ENCODE measurements at places on chromosomes 7 and 10.

DNA sequence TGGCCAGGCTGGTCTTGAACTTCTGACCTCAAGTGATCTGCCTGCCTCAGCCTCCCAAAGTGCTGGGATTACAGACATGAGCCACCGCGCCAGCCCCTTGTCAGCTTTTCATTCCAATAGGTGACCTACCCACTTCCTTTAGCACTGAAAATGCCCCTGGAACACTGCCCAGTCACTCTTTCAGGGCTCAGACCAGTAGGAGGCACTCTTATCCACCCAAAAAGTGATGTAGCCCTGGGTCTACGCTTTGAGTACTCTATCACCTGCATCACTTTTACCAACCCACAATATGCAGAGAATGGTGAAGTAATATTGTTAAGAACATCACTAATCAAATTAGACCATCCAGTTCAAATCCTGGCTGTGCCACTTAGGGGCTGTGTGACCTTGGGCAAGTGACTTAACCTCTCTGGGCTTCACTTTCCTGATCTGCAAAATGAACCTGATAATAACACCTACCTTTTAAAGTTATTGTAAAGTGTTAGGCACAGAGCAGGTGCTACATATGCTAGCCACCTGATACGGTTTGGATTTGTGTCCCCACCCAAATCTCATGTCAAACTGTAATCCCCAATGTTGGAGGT is 5.2 kb downstream of the CALN1 start:
- no peak for DNase-seq

GRCh38 chr10:120946497-120946896 is 95.3 kb downstream of the WDR11 start:
- no peak for DNase-seq

- DNase-seq, result peak; percentile 17
These were observed at the start of gene SMURF1 for GRCh38 chr7:99143853-99144672. Gene SMURF1 (minus strand): TSS chr7:99144108. CDS start chr7:99143780, 328 bp downstream.

- DNase-seq, result peak; percentile 58
These were observed 915.4 kb upstream of the AUTS2 start for GRCh38 chr7:68682910-68683309.

DNA sequence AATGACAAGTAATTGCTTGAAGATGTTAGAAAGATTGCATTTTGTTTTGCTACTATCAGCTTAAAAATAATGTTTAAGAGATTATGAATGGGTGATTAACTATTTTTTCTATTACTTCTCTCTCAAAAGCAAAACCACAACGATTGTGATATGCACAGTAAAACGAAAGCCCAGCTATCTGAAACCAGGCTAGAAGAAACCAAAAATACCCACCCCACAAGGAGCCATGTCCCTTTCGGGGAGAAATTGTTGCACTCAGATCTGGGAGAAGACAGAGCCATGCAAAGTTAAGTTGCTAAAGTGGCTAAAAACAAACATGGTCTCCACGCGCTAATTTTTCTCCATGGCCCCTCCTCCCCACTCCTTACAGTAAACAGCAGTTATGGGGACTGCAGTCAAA is 173.6 kb downstream of the RPS24 start:
- DNase-seq, result no peak

GRCh38 chr7:3412871-3413270 is 111.8 kb downstream of the SDK1 start:
- no peak for DNase-seq

DNA sequence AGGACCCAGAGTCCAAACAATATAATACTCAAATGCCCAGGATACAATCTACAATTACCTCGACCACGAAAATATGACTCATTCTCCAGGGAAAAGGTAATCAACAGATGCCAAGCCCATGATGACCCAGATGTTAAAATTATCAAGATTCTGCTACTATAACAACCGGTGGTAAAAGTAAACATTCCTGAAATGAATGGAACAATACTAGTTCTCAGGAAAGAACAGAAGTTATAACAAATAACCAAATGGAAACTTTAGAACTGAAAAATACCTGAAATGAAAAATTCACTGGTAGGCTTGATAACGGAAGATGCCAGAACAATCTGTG is 34.1 kb upstream of the GUSB start:
- DNase-seq, result no peak

DNA sequence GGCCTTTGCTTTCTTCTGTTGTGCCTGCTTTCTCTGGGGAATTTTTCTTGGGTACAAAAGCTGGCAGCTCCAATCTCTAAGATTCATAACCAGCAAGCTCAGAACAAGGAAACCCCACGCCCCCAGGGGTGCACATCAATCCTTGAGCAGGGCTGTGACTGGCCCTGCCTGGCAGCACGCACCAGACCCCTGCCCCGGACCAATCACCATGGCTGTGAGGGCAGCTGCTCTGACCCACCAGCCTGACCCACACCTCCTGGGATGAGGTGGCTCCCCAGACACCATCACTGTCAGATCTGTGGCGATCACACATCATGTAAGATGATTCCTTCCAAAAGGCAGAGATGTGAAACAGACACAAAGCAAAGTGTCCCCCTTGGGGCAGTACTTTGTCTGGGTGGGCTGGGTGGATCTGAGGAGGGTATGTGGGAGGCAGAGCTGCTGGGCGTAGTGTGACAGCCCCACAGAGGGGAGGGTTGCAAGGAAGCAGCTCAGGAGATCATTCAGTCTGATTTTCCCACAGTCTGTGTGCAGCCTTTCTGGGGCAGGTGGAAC is 175.5 kb upstream of the SHH start:
- no peak for DNase-seq

DNA sequence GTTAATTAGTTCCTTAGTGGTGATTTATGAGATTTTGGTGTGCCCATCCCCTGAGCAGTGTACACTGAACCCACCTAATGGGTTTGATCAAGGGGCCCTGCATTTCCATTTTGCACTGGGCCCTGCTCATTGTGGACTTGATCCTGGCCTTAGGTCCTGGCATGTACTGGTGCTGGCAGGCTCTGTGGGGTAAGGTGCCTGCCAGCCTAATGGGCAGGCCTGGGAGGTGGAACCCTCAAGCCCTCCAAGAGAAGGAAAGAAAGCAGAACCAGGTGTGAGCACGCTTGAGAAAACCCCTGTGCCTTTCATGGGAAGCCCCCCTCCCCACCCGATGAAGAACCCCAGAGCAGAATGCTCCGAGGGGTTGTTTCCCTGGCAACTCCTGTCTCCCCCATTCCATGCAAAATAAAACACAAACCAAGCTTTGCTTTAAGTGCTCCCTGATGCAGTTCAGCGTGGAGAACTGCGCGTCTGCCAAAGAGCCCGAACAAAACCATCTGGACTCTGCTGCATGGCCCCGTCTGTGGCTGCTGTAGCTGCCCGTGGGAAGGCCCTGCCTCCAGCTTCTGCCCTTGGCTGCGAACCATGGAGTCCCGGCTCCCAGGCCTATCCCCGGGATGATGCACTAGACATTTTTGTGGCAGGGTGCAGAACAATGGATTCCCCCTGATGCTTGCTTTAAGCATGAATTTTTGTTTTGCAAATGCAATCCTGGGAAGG is 123.3 kb downstream of the PRPF18 start:
- DNase-seq, result no peak

- DNase-seq, result no peak
These were observed 343.1 kb upstream of the KCND2 start for GRCh38 chr7:119929891-119930290.

GRCh38 chr7:98034081-98035035 is 44.4 kb upstream of the OCM2 start:
- no peak for DNase-seq

- no peak for DNase-seq
These were observed 53.6 kb downstream of the ATXN7L1 start for GRCh38 chr7:105822806-105823205.

DNA sequence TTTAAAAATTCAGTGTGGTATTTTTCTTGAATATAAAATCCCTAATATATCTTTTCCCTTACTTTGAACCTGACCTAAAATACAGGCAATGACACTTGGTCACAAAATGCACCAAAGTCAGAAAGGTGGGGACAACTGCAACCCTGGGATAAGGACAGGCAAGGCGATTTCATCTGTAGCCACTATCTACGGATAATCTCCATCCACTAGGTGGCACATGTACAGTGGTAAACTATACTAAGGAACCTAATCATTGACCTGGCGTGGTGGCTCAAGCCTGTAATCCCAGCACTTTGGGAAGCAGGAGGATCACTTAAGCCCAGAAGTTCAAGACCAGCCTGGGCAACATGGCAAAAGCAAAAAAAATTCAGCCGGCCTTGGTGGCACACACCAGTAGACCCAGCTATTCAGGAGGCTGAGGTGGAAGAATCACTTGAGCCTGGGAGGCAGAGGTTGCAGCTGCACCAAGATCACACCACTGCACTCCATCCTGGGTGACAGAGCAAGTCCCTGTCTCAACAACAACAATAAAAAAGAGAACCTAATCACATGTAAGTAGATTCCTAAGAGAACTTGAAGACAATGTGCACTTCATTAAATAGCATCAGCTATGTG is 98.9 kb downstream of the KMT2C start:
- DNase-seq, result peak; percentile 4

- DNase-seq, result no peak
These were observed 38.1 kb downstream of the MKI67 start for GRCh38 chr10:128087884-128088709.

- no peak for DNase-seq
These were observed 41.4 kb downstream of the STAM start for GRCh38 chr10:17685233-17685840.

DNA sequence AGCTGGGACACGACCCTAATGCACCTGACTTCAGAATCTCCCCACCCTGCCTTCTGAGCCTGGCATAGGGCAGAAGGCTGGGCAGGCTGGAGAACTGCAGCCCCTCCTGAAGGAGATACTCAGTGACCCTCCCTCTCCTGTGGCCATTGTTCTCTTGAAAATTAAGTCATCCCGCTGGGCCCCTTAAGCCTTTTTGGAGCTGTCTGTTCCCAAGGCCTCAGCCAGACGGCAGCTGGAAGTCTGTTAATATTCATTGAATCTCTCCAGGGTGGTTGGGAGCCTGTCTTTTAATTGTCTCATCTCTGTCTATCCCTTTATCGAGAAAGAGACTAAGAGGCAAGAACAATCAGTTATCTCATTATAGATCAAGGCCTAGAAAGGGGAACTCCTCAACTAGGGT is 118.1 kb upstream of the PCBD1 start:
- DNase-seq, result no peak

DNA sequence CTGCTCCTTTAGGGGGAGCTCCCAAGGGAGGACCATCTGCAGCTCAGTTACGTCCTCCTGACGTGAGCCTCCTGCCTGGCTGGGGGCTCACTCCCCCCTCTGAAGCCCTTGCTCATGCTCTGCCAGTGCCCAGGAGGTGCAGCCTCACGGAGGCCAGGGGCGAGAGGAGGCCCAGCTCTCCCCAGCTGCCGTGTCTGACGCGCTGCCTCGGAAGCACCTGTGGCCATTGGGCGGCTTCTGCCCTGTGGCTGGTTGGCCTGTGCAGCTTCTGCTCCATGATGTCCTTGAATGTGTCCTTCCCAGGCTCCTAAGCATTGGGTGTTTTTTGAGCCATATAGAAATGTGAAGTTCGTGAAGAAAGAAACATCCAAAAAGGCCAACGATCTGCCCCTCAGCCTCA is 91.3 kb downstream of the DYNC2I1 start:
- DNase-seq, result no peak

- DNase-seq, result no peak
These were observed 33.8 kb downstream of the RAMP3 start for GRCh38 chr7:45191396-45191795.

DNA sequence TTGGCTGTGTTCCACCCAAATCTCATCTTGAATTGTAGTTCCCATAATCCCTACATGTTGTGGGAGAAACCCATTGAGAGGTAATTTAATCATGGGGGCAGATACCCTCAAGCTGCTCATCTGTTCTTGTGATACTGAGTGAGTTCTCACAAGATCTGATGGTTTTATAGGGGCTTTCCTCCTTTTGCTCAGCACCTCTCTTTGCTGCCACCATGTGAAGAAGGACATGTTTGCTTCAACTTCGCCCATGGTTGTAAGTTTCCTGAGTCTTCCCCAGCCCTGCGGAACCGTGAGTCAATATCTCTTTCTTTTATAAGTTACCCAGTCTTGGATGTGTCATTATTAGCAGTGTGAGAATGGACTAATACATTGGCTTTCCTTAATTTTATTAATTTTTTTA is 527.8 kb downstream of the MDFIC start:
- no peak for DNase-seq

- DNase-seq, result no peak
These were observed 10.7 kb downstream of the CCDC6 start for GRCh38 chr10:59895629-59896116.

GRCh38 chr10:51876503-51876902 is 177.1 kb upstream of the CSTF2T start:
- DNase-seq, result no peak
